HCT116 (cell line): ENCODE measurements at places on chromosomes 3 and 15. TPM values are rescaled to one million over a fixed set of nuclear protein-coding genes. Genes with fewer than 3 reads are reported as not detected.

WDR49 gene
- total RNA-seq = 0.34 TPM

UPK1B gene
- total RNA-seq = not detected

SV2B gene
- not detected for total RNA-seq

DNA sequence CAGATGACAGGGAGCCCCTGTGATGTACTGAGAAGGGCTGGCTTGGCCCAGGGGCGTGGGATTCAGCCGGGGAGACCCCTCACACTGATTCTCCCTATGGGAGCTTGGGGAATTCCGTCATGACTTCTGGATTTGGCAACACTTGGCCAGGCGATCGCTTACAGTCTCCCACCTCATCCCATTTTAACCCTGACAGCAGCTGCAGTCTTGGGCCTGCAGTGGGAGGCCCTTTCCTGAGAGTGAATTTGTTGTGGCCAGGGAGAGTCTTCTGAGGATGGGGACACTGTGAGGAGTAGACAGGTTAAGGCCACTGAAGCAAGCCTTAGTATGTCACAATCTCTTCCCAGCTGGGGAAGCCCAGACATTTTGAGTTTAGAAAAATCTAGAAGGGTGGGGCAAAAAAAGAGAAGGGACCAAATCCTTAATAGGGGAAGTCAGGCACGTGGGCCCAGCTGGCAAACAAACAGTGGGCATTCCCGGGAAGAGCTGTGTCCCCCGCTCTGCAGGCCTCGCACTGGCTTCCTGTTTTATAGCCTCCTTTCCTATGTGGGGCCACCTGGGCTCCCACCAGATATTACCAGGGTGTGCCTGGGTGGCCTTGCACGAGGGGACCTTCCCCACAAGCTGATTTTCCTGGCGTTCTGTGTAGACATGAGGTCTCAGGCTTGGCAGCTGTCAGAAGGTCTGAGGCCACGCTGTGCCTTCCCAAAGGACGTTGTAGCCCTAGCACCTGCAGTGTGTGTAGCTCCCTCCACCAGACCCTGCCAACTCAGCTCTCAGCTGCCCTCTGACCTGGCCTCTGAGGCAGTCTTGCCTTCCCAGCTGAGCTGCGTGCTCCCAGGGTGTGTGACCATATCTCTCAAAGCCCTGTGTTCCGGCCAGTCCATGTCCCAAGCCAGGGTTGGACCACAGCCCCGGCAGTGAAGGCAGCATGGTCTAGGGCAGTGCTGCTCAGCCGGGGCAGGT lies 64.5 kb downstream of the FEM1B start:
- DNase-seq = no peak
- H3K27me3 ChIP-seq = no peaks in the 10 kb centered on the region
- no peak overlapping the region for H3K27ac ChIP-seq
- no peaks in the 10 kb centered on the region for H3K4me1 ChIP-seq

DNA sequence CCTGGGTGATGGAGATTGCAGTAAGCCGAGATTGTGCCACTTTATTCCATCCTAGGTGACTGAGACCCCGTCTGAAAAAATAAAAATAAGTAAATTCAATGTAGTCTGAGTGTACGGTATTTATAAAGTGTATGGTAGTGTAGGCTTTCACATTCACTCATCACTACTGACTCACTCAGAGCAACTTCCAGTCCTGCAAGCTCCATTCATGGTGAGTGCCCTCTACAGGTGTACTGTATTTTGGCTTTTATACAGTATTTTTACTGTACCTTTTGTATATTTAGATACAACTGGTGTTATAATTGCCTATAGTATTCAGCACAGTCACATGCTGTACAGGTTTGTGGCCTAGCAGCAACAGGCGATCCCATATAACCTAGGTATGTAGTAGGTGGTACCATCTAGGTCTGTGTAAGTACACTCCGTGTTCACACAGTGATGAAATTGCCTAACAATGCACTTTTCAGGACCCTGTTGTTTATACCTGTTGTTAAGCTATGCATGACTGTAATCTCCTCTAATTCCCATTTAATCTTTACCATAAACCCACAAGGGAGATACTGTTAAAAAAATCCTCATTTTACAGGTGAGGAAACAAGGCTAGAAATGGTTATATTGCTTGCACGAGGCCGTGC lies 19.3 kb downstream of the CACNA1D start:
- H3K27ac ChIP-seq = no peak overlapping the region
- H3K4me1 ChIP-seq = no peaks in the 10 kb centered on the region
- H3K27me3 ChIP-seq = peaks cover 14% of the 10 kb centered on the region
- H3K36me3 ChIP-seq = no peaks in the 10 kb centered on the region
- no peak overlapping the region for H3K4me3 ChIP-seq

DNA sequence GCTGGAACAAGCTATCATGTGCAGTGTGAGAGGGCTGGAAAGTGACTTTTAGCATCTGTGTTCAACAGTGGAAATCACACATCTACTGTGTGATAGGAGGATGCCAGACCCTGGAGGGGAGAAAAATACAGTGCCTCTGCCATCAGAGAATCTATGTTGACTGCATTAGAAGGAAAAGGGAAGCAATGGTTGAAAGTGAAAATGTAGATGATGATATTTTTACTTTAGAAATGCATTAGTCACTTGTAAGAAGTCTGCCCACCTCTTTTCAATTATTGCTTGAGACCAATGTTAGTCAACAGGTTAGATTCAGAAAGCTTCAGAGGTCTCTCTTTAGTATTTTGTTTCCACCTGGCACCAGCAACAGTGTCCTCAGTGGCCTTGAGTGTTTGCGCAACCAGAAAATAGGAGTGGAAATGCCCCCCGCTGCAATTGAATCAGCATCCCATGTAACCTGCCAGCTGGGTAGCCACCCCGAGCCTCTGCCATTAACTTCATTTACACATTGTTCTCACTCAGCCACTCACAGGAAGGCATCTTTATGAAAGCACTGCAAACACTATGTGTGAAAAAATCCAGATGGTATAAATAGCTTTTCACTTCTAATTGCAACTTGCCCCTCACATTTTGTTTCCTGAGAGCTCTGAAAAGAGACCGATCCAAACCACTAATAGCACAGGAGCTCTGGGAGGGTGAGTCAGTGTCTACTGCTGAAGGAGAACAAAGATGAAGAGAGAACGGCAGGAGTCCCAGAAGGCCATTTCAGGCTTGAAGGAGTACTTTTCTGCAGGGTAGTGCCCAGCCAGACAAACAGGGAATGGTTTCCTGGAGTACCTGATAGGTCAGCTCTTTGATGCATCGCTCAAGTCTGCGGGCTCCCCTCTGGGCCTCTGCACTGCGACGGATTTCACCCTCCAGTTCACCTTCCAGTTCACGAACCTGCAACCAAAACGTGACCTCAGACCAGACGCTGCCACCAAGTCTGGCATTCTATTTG lies 92.1 kb downstream of the HHLA2 start:
- DNase-seq = no peak
- no peak overlapping the region for H3K4me3 ChIP-seq
- no peaks in the 10 kb centered on the region; the same call in 1 of the 2 replicates for H3K36me3 ChIP-seq
- H3K27ac ChIP-seq = no peak overlapping the region
- H3K27me3 ChIP-seq = no peaks in the 10 kb centered on the region

DNA sequence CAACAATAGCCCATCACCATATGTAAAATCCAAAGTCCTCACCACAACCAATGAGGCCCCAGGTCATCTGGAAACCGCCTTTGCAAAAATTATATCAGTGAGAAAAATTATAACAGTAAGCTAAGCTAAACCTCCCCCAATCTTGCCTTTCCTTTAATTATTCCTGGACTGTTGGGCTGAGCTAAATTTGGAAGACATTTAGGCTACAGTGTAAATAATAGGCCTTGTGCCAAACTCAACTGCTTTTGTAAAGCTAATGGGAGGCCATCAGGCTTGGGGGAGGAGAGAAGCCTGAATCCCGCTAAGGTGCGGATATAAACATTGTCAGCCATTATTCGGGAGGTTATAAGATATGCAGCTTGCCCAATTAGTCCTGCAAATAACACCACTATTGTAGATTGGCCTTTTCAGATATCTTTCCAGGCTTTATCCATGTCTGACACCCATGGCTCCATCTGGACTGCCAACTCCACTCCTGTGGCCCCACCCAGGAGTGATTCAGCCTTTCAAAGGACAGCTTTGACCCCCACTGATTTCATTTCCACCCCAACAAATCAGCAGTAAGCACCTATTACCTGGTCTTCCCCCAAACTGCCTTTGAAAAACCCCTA lies 53.0 kb upstream of the CA12 start:
- H3K27me3 ChIP-seq = no peaks in the 10 kb centered on the region
- DNase-seq = no peak
- no peaks in the 10 kb centered on the region for H3K36me3 ChIP-seq
- H3K4me1 ChIP-seq = no peaks in the 10 kb centered on the region

DUOXA1 gene
- 2.3 TPM for total RNA-seq

SEMA5B gene
- total RNA-seq = 0.15 TPM

PTH1R gene
- 0.32 TPM for total RNA-seq

- no peak within 1 kb of the TSS; the same call in 1 of the 2 replicates for H3K27ac ChIP-seq
- H3K4me1 ChIP-seq = no peaks in the 10 kb centered on the region
- peak within 1 kb of the TSS; percentile 31; the same call in 1 of the 2 replicates for H3K4me3 ChIP-seq
- peaks cover 21% of the 10 kb centered on the region for H3K27me3 ChIP-seq
Observed at GRCh38 chr3:127628788-127629466, at the start of gene PODXL2. PODXL2 (plus strand) TSS chr3:127629185; CDS start chr3:127629220, 35 bp downstream.

DNA sequence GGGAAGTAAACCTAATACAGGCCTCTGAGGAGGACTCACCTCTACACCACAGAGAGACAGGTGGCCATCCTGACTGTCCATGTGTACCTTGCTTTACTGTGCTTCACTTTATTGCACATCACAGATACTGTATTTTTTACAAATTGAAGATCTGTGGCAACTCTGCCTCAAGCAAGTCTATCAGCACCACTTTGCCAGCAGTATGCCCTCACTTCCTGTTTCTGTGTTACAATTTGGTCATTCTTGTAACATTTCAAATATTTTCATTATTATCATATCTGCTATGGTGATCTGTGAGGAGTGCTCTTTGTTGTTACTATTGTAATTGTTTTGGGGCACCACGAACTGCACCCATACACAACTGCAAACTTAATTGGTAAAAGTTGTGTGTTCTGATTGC lies 78.0 kb downstream of the BBX start:
- no peak for DNase-seq
- no peaks in the 10 kb centered on the region for H3K27me3 ChIP-seq
- H3K27ac ChIP-seq = no peak overlapping the region
- no peak overlapping the region for H3K4me3 ChIP-seq
- H3K4me1 ChIP-seq = no peaks in the 10 kb centered on the region
- no peaks in the 10 kb centered on the region for H3K36me3 ChIP-seq
